Stimulated activated CD4-positive, alpha-beta T cell treated with anti-CD3 and anti-CD28 coated beads, Interleukin-4, amount 100 ng/mL, for 1 hour (primary cell): ENCODE measurements at places on chromosomes 1 and 21.

- DNase-seq: no peak
Observed at GRCh38 chr1:226157761-226158316, 28.7 kb downstream of the ACBD3 start.

DNA sequence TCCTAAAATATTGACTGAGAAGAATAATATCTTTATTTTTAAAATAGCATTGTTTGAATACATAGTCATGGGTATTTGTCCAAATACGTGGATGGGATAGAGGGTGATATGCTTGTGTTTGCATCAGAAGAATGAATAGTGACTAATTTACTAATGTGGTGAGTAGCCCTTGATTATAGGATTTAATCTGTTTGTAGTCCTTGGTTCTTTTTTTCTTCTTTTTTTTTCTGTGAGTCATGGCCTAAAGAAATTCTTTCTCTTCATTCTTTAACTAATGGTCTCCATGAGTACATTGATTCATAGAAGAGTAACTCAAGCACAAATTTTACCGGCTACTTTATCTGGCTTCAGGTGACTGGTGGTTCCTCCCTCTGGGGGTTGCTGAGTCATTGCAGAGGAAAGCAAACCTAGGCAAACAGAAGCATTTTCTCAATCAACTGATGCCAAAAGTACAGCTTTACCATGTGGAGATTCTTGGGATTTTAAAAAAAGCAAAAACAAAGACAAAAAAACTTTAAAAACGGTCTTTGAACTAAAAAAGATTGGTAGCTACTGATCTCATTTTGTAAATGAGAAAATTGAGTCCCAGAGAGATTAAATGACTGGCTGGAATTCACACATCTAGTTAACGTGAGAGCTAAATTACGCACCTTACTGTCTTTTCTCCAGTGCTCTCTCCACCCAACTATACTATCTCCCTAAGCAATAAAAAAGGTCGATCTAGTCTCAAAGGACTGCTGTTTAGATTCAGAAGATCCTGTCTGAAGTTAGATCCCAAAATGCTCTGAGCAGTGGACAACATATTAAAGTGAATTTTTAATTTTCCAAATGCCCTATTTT is 40.5 kb downstream of the AK5 start:
- DNase-seq: no peak

- DNase-seq: no peak
Observed at GRCh38 chr1:88801575-88802208, 89.7 kb downstream of the GTF2B start.

- DNase-seq: no peak
Observed at GRCh38 chr1:164261691-164262240, 297.2 kb upstream of the PBX1 start.

DNA sequence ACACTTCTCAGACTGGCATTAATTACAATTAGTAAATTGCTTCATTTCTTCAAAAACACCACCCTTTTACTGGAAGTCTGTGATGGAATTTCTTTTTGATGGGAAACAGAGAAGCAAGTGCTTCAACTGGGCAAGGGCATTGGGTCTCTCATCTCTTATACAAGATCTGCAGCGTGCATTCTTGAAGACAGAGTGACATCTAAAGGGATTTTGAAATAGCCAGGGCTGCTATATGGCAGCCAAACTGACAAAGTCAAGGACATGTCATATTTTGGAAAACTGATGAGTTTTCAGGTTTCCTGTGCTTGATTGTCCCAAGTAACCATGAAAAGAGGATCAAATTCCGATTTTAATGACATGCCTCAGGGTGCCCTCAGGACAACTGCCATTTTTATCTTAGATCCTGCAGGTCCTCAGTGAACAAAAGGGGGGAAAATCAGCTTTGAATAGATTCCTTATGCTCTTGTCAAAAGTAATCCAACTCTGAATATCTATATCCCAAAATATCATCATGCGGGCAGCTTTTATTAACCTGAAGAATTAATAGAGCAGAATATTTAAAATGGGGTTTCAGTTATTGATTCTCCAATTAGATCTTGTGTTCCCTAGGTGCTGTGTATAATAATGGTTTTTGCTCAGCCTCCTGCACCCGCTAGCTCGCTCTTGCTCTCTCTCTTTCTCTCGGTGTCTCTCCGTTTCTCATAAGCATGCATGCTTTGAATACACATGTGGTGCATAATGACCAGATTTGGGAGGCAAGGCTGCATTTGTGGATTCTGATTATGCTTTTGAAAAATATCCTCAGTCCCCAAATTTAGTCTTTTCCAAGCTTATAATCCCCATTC is 221.8 kb downstream of the TTLL7 start:
- DNase-seq: no peak

DNA sequence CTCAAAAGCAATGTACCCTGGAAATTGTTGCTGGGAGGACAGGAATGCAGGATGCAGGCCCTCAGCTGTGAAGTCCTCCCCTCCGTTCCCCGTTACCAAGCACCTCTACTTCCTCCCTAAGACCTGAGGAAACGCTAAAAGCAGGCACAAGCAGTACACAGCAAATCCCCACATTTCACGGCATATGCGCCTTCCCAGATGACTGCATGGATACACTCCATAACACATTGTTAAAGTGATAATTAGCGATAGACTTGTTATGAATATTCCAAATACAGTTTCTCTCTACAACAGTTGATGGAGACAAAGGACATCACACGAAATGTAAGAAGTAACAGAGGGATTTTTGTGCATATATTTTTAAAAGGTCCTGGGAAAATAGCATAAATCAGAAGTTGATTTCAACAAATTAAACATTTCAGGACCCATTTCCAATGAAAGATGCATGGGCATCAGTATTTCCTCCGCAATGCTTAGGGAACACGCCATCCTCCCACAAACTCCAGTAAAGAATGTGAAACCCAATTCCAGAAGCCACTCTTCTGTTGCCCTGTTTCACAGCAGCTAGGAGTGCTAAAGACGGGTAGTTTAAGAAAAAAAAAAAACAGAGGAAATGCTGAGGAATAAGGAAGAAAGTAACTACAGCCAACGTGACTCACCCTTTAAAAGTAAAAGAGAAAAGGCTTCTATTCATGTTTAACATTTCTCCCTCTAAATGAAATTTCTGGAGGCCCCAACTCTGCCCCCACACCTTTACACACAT is 75.5 kb downstream of the HIVEP3 start:
- no peak for DNase-seq

DNA sequence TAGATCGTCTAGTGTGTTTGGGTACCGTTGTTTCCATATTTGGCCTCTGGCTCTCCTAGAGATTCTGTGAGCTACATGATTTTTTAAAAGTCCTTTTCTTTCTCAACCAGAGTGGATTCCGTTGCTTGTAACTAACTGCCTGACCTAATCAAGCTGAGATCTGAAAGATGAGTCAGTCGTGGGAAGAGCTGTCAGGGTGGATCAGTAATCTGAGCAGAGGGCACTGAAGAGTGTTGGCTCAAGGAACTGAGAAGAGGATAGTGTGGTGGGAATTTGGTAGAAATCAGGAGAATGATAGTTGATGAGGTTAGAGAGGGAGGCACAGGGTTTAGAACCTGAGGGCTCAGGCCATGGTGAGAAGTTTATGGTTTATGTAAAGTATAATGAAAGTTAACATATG is 52.2 kb downstream of the TRAF5 start:
- DNase-seq: no peak

DNA sequence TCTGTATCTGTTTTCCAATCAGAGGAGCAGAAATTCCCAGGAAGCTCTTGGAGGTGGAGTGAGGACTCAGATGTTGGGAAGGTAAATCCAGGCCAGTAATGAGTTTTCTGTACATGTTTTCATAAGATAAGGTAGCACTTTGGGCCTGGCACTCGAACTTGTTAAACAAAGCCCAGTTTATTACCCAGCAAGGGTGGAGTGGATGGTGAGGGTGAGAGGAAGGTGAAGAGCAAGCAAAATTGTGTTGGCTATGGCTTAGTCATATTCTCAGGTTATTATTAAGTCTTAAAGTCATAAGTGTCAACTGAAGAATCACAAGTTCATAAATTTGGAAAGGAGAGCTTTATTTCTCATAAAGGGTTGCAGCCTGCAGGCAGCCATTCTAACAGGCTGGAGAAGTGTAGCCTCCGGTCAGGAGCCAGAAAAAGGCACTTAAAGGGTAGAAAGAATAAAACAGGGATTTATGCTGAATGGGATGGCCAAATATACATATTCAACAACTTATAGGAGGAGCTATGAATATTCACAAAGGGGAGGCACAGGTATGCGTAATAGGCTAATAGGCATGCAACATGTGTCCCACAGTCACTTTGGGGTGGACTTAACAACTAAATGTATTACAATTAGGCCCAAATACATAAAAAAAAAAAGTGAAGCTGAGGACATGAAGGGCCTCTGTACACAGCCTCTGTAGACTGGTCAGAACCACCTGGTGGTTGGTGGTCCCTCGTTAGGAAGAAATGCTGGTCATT is 523.9 kb downstream of the LMO4 start:
- DNase-seq: no peak
